Heart right ventricle (tissue), 16 donors: ENCODE measurements at places on chromosomes 12 and 14. TPM values are rescaled to one million over a fixed set of nuclear protein-coding genes. Genes with fewer than 3 reads are reported as not detected.

DNA sequence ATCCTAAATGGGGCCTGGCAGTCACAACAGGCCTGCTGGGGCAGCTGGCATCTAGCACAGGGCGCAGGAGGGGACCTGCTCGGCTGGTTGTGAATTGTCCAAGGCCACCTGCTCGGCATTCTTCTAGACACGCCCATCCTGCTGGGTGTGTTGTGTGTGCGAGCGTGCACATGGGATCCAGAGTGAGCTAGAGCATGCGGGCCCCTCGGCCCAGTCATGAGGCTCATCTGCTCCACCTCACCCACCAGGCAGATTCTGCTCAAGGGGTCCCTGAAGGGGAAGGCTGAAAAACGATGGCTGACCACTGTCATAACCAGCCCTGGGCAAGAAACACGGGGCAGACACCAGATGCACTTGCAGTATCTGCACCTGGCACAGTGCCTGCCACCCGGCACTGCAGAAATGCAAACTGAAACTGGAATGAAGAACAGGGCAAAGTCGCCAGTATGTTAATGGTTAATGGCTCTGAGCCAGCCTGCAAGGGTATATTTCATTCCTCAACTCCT is 31.8 kb downstream of the MAX start:
- H3K27ac ChIP-seq: no peak overlapping the region
- H3K4me3 ChIP-seq: no peak overlapping the region
- H3K27me3 ChIP-seq: no peaks in the 10 kb centered on the region
- no peaks in the 10 kb centered on the region for H3K36me3 ChIP-seq
- peaks cover 62% of the 10 kb centered on the region for H3K4me1 ChIP-seq

The BEGAIN gene
- total RNA-seq: 1.2 TPM

- no peak overlapping the region for H3K27ac ChIP-seq
- no peaks in the 10 kb centered on the region for H3K36me3 ChIP-seq
- H3K4me3 ChIP-seq: no peak overlapping the region
Observed at GRCh38 chr14:49880267-49881064, 12.4 kb upstream of the ARF6 start.

The CLEC6A gene
- total RNA-seq: not detected

The KRT86 gene
- total RNA-seq: not detected

The MYO1H gene
- total RNA-seq: 0.46 TPM

The SIX4 gene
- total RNA-seq: 1.1 TPM

The OR4E2 gene
- not detected for total RNA-seq

The CCDC85C gene
- 40.6 TPM for total RNA-seq

The MYBPC1 gene
- total RNA-seq: 4.6 TPM

GRCh38 chr12:51911307-51911706 is 4.0 kb downstream of the ACVRL1 start:
- peaks cover 7% of the 10 kb centered on the region for H3K36me3 ChIP-seq
- no peak for DNase-seq

The TMEM30B gene
- total RNA-seq: 1.3 TPM
